ENCODE measurements at places on chromosomes 16 and 17.

- no peak for DNase-seq
Observed at GRCh38 chr16:55508271-55508921, 476 bp upstream of the LPCAT2 start.

GRCh38 chr16:75251280-75252048, at the start of gene BCAR1:
BCAR1 (minus strand) TSS chr16:75251624; CDS start chr16:75251482, 142 bp downstream.
- DNase-seq = peak; percentile 92

- DNase-seq = no peak
Observed at GRCh38 chr17:63931981-63932561, at the start of gene CD79B. CD79B (minus strand) TSS chr17:63932331; CDS start chr17:63932261, 70 bp downstream.

GRCh38 chr16:27972500-27972899, 91.0 kb downstream of the GSG1L start:
- no peak for DNase-seq

- no peak for DNase-seq
Observed at GRCh38 chr17:45162025-45162687, 481 bp downstream of the HEXIM2 start.

GRCh38 chr16:27403601-27403992, 1.6 kb downstream of the IL21R start:
- DNase-seq = no peak

GRCh38 chr17:29881256-29881655, 48.8 kb downstream of the SSH2 start:
- DNase-seq = no peak

DNA sequence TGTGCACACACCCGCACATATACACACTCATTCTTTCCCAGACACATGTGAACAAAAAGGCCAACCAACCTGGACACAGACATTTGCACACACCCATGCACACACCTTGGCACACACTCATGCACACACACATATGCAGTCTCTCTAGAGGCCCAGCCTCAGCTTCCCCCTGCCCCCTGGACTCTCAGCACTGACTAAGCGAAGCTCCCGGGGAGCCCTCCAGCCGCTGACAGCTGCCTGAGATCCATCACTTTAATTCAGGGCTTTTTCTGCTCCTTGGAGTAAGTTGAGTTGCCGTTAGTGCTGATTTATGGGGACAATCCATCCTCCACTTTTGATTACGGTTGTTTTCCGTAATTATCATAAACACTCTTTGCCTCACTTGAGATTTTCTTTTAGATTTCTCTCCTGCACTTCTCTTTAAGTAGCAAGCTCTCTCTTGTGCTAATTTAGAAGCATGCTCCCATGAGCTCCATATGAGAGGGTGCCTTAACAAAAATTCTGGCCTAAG, 158.6 kb upstream of the CDC42EP4 start:
- no peak for DNase-seq

DNA sequence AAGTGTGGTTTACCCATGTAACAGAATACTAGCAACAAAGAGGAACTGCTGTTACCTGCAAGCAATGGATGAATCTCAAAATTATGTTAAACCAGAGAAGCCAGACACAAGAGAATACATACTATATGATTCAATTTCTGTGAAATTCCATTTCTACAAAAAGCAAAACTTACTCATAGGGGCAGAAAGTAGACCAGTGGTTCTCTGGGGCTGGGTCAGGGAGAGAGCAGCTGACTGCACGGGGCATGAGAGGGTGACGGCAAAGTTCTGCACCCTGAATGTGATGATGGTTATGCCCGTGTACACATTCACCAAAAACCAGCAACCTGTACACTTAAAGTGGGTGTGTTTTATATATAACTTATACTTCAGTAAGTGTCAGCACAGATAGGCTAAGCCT, 3.1 kb downstream of the ZNF843 start:
- DNase-seq = no peak

DNA sequence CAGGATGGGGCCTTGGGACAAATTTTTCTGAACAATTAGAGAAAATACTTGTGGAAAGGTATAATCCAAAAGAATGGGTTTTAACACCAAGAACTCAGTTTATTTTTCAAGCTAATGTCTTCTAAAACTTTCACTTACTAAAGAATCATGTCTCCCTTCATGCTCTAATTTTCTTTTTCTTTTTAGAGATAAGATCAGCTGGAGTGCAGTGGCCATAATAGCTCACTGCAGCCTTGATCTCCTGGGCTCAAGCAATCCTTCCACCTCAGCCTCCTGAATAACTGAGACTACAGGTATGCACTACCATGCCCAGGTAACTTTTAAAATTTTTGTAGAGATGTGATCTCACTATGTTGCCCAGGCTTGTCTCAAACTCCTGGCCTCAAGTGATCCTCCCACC, 5.5 kb downstream of the OR4D1 start:
- no peak for DNase-seq

- DNase-seq = no peak
Observed at GRCh38 chr17:49490276-49490675, 4.8 kb upstream of the NGFR start.

GRCh38 chr17:76003915-76004314, 3.3 kb downstream of the CDK3 start:
- no peak for DNase-seq

DNA sequence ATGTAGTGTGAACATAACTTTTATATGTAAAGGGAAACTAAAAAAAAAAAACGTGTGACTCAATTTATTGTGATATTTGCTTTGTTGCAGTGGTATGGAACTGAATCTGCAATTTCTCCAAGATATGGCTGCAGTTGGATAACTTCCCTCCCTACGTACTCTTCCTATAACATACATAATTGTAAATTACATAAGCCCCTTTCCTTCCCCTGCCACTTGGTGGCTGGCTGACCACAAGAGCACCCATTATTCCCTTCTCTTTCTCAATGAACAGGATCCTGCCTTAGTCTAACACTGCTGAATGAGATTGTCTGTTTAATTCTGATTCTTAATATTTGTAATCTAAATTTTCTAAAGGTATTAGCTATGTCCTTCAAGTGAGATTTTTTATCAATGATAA, 27.8 kb downstream of the CCL4 start:
- no peak for DNase-seq

- peak; percentile 90 for DNase-seq
Observed at GRCh38 chr17:3870871-3871306, 22.0 kb downstream of the CAMKK1 start.

- no peak for DNase-seq
Observed at GRCh38 chr17:62611728-62612127, 15.7 kb upstream of the MRC2 start.

- no peak for DNase-seq
Observed at GRCh38 chr17:18016426-18016825, 22.5 kb downstream of the ATPAF2 start.

GRCh38 chr16:89784406-89784805, 32.0 kb downstream of the FANCA start:
- no peak for DNase-seq

- no peak for DNase-seq
Observed at GRCh38 chr17:66152756-66153155, 39.2 kb downstream of the CEP112 start.

DNA sequence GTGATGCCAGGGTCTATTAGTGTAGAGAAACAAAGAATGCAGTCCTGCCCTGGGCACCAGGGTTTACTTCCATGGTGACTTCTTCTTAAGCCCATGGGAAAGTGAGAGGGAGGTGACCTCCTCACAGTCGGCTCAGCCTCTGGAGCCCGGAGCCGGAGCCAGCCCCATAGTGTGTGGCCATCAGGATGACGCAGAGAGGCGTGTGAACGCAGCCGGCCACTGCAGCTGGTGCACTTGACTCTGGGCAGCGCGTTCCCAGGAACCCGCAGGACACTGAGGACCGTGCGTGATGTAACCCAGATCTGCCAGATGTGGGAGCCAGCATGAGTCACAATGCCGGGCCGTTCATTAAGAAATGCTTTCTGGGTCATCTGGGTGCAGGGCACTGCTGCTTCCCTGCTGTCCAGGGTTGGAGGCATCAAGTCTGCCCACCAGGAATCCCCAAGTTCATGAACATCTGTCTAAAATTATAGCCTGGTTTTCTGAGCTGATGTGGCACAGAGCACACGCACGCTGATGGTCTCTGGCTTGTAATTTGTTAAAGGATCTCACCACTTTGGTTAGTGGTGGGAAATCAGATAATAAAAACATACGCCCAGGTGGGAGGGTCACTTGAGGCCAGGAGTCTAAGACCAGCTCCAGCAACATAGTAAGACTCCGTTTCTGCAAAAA, 114.1 kb downstream of the PITPNC1 start:
- peak; percentile 95 for DNase-seq
